ENCODE measurements at places on chromosomes 13 and 19.

DNA sequence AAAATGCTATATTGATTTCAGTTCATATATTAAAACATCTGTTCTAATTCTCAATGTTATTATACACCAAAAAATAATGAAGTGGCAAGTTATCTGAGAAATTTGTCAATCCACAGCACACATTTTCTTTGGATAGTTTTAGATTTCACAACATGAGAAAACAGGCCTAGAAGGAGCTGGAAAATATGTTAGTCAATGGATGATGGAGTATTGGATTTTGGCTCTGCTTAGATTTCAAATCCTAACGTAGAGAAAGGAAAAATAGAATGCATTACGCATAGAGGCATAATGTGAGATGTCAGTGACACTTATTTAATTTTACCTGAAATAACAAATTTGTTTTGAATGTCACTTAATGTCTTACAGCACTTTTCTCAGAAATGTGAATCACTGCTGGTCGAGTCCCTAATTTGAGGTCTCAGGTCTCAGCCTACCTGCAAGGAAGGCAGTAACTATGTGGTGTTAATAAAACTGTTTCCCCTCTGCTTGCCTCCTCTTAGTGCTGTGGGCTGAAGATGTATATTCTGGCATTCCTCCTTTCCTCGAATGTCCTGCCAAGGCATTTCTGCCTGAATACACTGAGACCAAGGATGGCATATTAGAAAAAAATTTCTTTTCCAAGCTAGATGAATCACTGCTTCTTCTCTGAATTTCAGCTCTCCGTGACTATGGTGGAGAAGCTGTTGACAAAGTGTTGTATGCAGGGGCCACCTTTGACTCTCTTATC is 232.4 kb downstream of the POSTN start:
- DNase-seq = no peak

GRCh38 chr13:46609052-46609451 is 56.1 kb downstream of the LRCH1 start:
- DNase-seq = no peak

DNA sequence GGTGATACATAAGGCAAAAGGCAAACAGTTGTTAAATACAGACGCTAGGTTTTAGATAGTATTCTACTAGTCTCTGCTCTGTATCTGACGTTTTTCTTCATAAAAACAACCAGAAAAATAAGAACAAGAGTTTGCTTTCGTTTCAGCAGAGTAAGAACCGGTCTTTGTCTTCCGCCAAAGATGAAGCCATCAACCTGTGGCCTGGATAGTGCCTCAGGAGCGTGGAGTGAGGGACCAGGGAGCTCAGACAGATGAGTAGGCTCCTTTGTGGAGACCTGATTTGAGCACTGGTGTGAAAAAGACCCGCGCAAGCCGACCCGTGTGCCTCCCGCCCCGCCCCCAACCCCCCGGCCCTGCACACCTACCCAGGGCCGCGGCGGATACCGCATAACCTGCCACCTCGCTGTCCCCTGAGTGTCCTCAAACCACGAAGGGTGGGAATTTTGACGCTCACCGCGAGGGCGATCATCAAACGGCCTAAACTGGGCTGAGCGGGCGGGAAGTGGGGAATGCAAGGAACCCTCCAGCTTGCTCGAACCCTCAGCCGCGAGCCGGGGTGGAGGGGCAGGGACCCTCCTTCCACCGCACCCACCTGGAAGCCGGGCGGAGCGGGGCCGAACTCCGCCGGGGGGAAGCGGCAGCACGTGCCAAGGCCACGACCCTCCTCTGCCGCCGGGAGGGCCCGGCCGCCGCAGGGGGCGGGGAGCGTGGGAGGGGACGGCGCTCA is 866 bp upstream of the LMO7 start:
- DNase-seq = no peak

DNA sequence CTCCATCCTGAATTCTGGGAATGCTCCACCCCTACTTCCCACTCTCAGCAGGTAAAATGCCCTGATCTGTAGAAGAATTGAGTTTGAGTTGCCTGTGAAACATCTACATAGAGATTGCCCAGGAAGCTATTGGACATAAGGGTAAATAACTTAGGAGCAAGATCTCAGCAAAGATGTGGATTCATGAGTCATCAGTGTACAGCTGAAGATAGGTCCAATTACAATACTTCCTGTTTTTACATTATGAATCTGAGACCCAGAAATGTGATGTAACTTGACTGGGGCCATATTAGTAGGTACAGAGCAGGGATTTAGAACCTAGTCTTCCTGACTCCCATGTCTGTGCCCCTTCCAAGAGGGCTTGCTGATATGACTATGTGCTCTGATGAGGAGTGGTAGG is 79.4 kb upstream of the FNDC3A start:
- DNase-seq = no peak

DNA sequence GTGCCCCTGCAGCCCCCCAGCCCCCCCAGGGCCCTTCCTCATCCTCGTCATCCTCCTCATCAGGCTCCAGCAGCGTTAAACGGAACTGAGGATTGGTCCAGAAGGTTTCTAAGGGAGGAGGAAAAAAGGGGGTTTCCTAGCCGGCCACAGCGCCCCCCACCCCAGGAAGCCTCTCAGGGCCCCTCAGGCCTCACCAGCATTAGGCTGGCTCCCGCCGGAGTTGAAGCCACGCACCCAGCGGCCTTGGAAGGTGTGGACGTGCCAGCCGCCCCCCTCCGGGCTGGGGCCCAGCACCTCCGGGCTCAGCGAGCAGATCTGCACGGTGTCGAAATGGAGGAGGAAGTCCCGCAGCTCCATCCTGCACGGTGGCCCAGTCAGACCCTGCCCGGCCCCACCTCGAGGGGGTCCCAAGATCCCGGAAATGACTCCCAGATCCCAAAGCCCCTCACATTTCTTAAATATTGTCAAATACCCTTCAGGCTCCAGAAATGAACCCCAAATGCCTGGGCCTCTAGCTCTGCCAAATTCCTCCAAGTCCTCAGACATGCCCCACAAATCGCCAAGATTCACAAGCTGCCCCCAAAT is 6.9 kb downstream of the CAPN12 start:
- DNase-seq = no peak

DNA sequence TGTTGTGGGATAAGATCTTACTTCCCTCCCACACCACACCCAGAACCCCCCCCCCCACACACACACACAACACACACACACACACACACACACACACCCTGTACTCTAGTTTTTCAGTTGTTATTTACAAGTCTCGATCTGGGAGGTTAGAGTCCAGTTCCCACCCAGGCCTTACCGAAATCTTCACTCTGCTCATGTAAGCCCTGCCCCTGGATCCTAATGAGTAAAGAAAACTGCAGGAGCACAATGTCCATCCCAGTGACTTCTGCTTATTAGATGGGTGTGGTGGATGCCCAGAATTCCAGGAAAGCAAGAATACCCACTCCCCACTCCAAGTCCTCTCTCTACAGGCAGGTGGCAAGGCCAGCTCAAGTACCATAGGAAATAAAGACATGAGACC is 23.0 kb downstream of the STARD13 start:
- no peak for DNase-seq

DNA sequence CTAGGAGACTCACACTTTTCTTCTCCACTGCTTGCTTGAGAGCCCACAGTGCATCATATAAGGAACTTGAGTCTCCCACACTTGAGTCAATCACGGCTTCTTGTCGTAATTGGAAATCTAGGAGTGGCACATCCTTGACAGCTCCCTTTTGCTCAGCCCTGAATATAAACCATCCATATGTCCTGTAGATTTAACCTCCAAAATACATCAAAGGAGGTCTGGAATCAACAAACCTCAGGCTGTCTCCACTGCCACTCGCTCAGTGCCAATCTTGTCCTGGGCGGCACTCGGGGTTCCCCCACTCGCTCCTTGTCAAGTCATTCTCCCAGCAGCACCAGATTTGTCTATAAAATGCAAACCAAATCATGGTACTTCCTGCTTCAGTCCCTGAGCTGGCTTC is 84.4 kb upstream of the UQCRFS1 start:
- DNase-seq = no peak

GRCh38 chr13:84296401-84296800 is 414.1 kb upstream of the SLITRK1 start:
- DNase-seq = no peak

DNA sequence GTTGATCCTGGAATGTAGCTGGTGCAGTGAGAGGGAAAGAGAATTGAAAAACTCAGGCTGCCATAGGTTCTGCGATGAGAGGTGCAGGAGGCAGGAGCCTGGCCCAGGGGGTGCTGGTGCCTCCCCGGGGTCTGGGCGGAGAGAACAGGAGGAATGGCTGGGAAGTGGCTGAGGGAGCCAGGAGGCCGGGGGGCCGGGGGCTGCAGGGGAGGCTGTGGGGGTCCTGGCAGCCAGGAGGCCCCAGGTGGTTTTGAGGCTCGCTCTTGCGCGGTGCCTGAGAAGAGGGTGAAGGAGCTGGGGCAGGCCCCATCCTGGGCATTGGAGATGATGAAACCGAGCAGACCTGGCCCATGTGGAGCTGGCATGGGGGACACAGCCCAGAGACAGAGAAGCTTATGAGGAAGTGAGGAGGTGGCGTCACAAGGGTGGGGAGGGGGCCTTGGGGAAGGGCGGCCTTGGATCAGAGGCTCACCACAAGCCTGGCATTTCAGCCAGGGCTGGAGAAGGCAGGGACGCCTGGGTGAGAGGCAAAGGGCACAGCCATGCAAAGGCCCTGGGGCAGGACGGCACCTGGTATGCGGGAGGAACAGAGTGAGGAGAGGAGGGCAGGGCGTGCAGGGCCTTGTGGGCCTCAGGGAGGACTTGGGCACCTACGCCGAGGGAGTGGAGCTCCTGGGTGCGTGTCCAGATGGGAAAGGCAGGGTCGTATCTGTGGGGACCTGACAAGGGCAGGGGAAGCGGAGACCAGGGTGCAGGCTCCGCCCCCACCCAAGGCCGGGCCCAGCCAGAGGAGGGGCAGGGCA is 1.3 kb upstream of the TEKTIP1 start:
- DNase-seq = no peak

DNA sequence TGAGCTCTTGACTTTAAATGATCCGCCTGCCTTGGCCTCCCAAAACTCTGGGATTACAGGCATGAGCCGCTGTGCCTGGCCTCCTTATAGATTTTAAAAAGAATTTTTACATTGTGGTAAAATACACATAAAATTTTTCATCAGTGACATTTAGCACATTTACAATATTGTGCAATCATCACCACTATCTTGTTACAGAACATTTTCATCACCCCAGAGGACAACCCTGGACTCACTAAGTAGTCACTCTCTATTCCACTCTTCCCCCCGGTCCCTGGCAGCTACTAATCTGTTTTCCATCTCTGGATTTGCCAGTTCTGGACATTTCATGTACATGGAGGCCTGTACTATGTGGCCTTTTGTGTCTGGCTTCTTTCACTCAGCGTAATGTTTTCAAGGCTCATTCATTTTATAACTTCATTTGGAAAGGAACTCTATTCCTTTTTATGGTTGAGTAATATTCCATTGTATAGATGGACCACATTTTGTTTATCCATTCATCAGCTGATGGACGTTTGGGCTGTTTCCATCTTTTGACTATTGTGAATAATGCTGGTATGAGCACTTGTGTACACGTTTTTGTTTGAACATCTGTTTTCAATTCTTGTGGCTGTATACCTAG is 19.9 kb downstream of the MEGF8 start:
- peak; percentile 74 for DNase-seq

- DNase-seq = no peak
These were observed 1.7 kb downstream of the KLK4 start for GRCh38 chr19:50909240-50910070.

DNA sequence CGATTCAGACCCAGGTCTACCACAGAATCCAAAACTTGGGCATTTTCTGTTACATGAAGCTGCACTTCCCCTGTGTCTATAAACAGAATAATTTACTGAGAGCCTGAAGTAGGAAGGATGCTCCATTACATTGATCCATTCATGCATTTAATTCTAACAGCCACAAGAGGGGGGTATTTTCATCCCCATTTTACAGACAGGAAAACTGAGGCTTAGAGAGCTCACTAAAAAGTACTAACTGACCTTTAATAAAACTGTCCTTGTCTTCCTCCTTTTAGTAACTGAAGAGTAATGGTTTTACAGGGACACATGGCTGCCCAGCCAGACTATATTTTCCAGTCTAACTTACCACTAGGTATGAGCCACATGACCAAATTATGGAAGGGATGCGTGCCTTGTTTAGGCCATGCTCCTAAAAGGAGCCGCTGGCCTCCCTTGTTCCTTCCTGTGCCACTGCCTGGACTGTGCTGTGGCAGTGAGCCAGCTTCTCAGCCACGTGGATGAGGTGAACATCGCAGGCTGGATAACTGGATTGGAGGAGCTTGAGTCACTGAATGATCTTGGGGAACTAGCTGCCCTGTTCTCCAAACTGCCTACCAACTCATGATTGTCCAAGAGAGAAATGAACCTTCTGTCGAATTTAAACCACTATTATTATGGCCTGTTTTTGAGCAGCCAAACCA is 108.3 kb downstream of the DOCK9 start:
- DNase-seq = no peak

DNA sequence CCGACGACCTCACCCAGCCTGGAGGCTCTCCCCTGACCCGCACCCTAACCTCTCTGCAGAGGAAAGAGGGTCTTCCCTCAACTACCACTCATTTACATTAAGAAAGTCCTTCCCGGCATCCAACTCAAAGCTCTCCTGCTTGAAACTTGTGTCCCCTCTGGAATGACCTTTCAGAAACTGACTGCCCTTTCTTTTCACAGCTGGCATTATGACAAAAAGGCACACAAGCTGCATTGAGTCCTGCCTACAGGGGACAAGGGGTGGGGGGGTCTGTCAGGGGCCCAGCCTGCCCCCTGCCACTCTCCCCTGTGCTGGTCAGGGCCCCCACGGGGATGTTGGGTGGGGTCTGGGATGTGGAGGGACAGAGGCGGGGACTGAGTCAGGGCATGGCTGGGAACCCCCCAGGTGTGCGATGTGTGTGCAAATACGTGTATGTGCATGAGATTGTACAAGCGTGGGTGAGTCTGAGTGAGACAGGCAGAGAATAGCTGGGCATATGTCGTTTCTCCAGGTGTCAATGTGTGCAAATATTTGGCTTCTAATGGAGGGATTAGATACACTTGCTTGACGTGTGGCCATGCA is 2.0 kb downstream of the COL5A3 start:
- DNase-seq = no peak

- no peak for DNase-seq
These were observed 21.4 kb downstream of the CFAP97D2 start for GRCh38 chr13:114200399-114200911.

- DNase-seq = no peak
These were observed 54.5 kb downstream of the CCDC70 start for GRCh38 chr13:51916051-51916818.

GRCh38 chr19:16113727-16114126 is 2.0 kb downstream of the RAB8A start:
- no peak for DNase-seq

GRCh38 chr19:37942516-37942902 is 35.5 kb downstream of the SIPA1L3 start:
- DNase-seq = no peak

DNA sequence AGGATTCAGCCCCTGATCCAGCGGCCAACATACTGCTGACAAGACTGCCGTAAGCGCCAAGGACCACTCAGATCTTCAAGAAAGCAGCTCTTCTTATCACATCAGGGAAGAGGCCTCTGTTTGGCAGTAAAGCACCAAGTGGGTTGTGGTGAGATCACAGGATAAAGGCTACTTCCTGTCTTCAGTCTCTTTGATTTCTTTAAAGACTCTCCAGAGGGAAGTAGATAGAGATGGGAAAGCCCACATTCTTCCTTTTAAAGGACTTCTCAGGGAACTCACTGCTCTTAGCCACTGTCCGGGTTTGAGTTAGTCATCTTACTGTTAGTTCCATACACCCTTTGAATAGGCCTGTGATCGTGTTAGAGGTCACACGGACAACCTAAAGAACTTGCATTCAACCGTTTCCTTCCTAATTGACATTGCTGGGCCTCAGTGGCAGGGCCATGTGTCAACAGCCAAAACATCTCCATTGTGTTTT is 47.2 kb upstream of the POMP start:
- no peak for DNase-seq
